NCI-H526 treated with DMSO at 0.1 percent for 48 hours (cell line): ENCODE measurements at places on chromosomes 5 and 9.

DNA sequence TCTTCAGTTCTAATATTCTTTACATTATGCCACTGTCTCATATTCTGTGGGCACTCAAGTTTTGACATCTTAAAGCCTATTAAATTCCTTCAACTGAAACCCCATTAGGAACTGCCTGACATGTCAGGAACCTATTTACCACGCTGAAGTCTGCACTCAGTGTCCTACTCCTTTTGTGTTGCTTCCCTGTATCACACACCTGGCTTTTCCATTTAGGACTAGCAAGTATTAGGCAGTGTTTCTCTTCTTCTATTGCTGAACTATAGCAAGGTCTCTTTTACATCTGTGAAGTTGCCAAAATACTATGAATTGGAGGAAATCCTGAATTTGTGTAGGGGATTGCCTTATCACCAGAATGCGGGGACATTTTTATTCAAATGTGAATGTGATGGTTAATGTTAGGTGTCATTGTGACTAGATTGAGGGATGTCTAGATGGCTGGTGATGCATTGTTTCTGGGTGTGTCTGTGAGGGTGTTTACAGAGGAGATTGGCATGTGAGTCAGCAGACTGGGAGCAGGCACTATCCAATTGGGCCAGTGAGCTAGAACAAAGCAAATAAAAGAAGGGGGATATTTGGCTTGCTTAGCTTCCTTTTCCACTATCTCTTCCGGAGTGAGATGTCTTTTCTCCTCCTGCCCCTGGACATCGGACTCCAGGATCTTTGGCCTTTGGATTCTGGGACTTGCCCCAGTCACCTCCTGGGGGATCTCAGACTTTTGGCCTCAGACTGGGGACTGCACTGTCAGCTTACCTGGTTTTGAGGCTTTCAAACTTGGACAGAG lies 21.2 kb upstream of the VCAN start:
- DNase-seq = no peak

DNA sequence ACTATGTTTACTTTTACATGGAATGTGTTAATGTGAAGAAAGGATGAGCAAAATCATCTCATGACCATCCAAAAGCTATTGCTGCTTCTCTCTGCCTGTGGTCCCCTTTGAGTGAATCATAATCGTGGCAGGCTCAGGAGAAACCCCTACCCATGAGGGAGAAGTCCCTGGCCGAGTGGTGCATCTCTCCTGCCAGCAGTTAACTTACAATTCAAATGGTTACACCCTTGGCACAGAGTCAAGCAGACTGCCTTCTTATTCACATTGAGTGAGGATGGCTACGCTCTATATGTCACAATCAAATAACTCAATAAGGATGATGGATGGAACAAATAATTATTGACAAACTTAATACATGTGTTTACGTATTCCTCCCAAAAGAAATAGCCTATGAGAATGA lies 179.1 kb downstream of the FGF1 start:
- DNase-seq = no peak

DNA sequence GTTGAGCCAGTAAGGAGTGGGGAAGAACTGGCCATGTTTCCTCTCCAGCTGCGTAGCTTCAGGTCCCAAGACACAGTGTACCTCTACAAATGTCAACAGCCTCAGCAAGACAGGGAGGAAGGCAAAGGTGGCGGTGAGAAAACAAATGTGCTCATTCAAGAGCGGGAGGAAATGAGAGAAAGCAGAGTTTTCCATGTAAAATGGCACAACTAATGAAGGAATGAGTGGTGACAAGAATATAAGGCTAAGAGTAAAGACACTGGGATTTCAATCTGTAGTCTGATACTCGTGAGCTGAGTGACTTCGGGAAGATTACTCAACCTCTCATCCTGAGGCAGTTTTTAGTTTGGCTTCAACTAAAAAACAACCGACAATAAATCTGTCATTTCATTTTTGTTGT lies 67.6 kb downstream of the DPYSL3 start:
- DNase-seq = no peak

- no peak for DNase-seq
Observed at GRCh38 chr9:3873818-3874217, 348.0 kb upstream of the RFX3 start.
